ENCODE measurements at places on chromosomes 7 and 10. TPM values are rescaled to one million over a fixed set of nuclear protein-coding genes. Genes with fewer than 3 reads are reported as not detected.

GRCh38 chr10:15208221-15208620 lies 39.7 kb upstream of the NMT2 start:
- no peak for DNase-seq

The CHCHD3 gene
- 35.5 TPM for total RNA-seq

GRCh38 chr7:158447506-158448171 lies 140.0 kb downstream of the PTPRN2 start:
- no peak for DNase-seq

The TBL2 gene
- total RNA-seq: 32.2 TPM

GRCh38 chr7:2169923-2170575 lies 62.7 kb downstream of the MAD1L1 start:
- no peak for DNase-seq

DNA sequence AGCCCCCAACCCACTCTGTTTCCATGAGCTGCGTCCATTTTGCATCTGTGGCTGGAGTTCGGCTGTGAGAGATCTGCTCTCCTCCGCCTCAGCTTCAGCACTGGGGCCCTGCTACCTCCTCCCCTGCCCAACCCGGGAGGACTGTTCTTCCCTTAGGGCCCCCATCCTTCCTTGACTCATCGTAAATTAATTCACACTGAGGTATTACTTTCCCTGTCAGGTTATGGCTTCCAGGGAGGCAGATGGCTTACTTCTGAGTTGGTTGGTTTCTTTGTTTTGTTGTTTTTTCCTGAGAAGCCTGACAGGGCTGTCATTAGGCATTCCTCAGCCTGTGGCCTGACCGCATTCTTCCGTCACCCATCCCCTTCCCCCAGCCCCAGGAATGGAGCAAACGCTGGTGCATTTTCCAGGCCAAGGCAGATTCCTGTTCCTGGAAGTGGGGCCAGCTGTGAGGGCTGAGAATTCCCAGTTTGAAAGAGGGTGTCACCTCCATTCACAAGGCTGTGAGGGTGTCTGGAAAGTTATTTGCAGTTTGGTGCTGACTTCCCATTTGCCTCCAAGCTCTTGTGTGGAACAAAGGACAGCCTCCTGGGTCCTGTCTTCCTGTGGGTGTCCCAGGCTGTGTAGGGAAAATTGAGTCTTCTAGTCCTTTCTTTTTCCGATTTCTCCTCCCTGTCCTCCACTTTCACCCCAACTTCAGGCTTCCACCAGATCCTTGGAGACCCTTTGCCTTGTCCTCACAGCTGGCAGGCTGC lies 11.7 kb downstream of the CPA5 start:
- peak; percentile 43 for DNase-seq

- no peak for DNase-seq
Measured at GRCh38 chr7:154427533-154427932, 375.3 kb downstream of the DPP6 start.

The MLXIPL gene
- total RNA-seq: 1.3 TPM

DNA sequence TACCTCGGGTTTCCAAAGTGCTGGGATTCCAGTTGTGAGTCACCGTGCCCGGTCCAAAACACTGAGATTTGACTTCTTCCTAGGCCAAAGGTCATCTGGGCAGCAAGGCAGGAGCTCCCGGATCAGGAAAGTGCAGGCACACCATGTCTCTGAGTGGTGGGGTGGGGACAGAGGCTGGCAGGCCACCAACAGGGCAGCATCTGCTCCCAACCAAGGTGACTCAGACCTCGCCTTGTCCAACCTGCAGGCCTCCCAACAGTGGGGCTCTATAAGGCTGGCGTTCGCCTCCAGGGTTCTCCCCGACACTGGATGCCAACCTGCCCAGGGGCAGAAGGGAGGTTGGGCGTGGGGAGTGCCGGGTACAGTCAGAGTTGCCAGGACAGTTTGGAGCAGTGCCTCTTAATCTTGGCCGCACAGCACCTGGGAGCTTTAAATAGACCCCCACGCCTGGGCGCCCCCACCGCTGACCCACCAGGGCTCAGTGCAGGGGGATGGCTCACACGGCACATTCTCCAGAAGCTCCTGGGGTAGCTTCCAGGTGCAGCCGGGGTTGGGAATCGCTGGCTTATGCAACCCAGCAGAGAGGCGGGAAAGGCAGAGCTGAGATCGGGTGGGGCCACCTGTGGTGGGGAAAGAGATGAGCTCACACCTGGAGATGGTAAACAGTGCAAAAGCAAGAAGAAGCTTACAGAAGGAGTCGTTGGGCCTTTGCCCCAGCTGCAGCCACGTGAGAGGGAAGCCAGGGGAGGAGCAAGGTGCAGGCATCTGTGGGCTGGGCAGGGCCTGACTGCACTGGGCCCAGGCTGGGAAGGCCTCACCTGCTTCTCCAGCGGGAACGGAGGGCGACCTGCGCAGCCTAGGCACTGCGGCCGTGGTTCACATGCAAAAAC lies 10.9 kb downstream of the CALML5 start:
- DNase-seq: peak; percentile 94

Data from lower leg skin (tissue), 4 donors.